ENCODE measurements at places on chromosomes 1 and 21. TPM values are rescaled to one million over a fixed set of nuclear protein-coding genes. Genes with fewer than 3 reads are reported as not detected.

Gene VTCN1
- not detected for total RNA-seq

Gene CELA2B
- not detected for total RNA-seq

Gene TMIGD3
- total RNA-seq = not detected

Gene LGR6
- total RNA-seq = 0.78 TPM

Gene OR2T29
- total RNA-seq = not detected

Gene GNAI3
- total RNA-seq = 12.1 TPM

Gene KCNJ9
- not detected for total RNA-seq

Gene BTBD8
- total RNA-seq = 1.4 TPM

Gene GTF2B
- 35.7 TPM for total RNA-seq

Gene FCRL4
- total RNA-seq = not detected

Gene TMEM125
- 2.3 TPM for total RNA-seq

Gene IL22RA1
- total RNA-seq = 7.0 TPM

Gene CYYR1
- 6.1 TPM for total RNA-seq

Gene DIO1
- not detected for total RNA-seq

Gene RAP1GAP
- total RNA-seq = 1.0 TPM

Gene GJA9
- total RNA-seq = 0.27 TPM

Gene CAMSAP2
- 60.2 TPM for total RNA-seq

Gene FCRL2
- not detected for total RNA-seq

Gene PLPPR4
- not detected for total RNA-seq

Gene ENAH
- total RNA-seq = 75.0 TPM

Gene NTMT2
- total RNA-seq = not detected

Gene LRRIQ3
- total RNA-seq = 2.1 TPM

Gene PROK1
- not detected for total RNA-seq

Gene CTTNBP2NL
- 23.7 TPM for total RNA-seq

Gene IGSF5
- total RNA-seq = not detected

Gene TRAF5
- 3.4 TPM for total RNA-seq

Gene TARBP1
- 15.3 TPM for total RNA-seq

Gene NTRK1
- not detected for total RNA-seq

Gene HORMAD1
- total RNA-seq = not detected

Gene LRRC38
- not detected for total RNA-seq

Gene CFAP57
- total RNA-seq = 0.92 TPM

Gene PRMT2
- 92.0 TPM for total RNA-seq

Gene SLC45A3
- total RNA-seq = 5.1 TPM

Gene ZNHIT6
- total RNA-seq = 18.2 TPM

Gene AIRE
- not detected for total RNA-seq

Gene SPRR1B
- 36.3 TPM for total RNA-seq

Gene AMY2A
- not detected for total RNA-seq

Gene DNASE2B
- not detected for total RNA-seq

Gene OR2AK2
- not detected for total RNA-seq

Gene ZNF436
- 11.8 TPM for total RNA-seq

Gene TMEM50A
- total RNA-seq = 72.3 TPM

Gene TTC39A
- total RNA-seq = 0.25 TPM

Gene PPM1J
- total RNA-seq = 6.0 TPM

Gene PGLYRP3
- total RNA-seq = not detected

Gene OR10J1
- not detected for total RNA-seq

Gene KCNE1
- total RNA-seq = 0.11 TPM

Data from foreskin keratinocyte (primary cell).